ENCODE measurements at places on chromosomes 12 and 14. TPM values are rescaled to one million over a fixed set of nuclear protein-coding genes. Genes with fewer than 3 reads are reported as not detected.

Gene LRRC43
- total RNA-seq: 4.6 TPM

Gene WNT5B
- 12.2 TPM for total RNA-seq

Gene GYS2
- not detected for total RNA-seq

Gene KRT72
- 0.11 TPM for total RNA-seq

Gene TAS2R42
- not detected for total RNA-seq

Gene CCDC196
- total RNA-seq: not detected

Gene TRIM9
- 28.9 TPM for total RNA-seq

Gene TAS2R7
- 0.33 TPM for total RNA-seq

Gene WNK1
- 165 TPM for total RNA-seq

Gene MUCL1
- total RNA-seq: not detected

Gene TAPBPL
- 7.6 TPM for total RNA-seq

Gene TRPV4
- 3.8 TPM for total RNA-seq

Gene BDKRB1
- total RNA-seq: not detected

Gene HAL
- total RNA-seq: 0.33 TPM

Gene PLBD1
- total RNA-seq: 50.7 TPM

Gene OR4E2
- total RNA-seq: not detected

Gene RAPGEF3
- total RNA-seq: 20.6 TPM

Gene SSTR1
- 18.1 TPM for total RNA-seq

Gene ATP2A2
- total RNA-seq: 272 TPM

Gene RNASE3
- 3.7 TPM for total RNA-seq

Measured in spinal cord (tissue), 10 donors.